ENCODE measurements at places on chromosomes 5 and 9.

DNA sequence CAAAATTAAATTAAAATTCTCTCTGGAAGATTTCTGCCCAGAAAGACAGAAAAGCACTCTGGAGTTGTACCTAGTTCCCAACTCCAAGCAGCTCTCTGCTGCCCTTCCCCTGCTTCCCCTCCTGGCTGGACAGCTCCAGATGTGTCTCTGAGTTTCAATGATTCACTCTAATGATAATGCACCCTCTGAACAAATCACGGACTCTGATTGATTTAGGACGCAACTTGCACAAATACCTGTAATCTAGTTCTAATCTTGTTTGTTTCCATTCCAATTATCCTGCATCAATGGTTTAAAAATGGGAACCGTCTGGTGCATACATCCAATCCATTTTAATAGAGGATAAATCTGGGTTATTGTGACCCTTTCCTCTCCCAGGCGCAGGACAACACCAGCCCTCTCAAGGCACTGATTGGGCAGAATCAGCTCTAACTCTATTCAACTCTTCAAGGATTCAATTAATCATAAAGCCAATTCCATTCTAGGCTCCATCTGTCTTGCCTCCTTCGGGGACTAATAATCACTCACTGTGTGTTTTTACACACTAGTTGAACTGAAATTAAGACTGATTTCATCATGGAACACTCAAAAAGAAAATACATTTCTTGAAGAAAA lies 111.2 kb upstream of the LRRTM2 start:
- no peak for DNase-seq

DNA sequence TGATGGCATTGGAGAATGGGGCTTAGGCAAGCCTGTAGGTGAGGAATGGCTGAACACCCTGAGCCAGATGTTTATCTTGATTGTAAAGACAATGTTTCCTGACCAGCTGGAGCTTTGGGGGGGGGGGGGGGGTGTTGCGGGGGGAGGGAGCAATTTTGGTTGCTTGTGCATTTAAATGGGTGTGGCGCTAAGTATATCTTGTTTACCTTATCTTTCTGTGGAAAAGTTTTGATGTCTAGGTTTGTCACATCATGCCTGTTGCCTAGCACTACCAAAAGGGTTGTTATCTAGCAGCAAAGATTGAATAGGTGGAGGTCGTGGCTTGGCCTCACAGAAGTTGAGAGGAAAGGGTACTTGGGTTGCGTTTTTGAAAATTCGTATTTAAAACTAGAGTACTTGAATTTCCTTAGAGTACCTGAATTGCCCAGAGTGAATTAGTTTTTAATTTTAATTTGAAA lies 1.3 kb downstream of the SMAD5 start:
- DNase-seq, result no peak

DNA sequence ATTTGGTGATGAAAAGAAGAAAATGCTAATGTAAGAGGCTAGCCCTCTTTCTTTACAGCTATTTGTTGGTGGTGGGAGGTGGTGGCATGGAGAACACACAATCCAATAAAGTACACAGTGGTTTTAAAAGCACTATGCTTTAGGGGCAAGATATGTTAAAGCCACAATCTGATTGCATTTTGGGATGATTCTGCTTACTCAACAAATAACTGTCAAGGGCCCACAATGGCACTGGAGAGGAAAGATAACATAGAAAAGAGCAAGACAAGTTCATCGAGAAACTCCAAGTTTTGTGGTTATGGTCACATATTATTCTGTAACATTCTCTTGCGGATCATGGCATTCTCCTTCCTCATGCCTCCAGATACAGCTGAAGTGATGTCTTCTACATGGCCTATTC lies 38.8 kb downstream of the OTP start:
- no peak for DNase-seq

DNA sequence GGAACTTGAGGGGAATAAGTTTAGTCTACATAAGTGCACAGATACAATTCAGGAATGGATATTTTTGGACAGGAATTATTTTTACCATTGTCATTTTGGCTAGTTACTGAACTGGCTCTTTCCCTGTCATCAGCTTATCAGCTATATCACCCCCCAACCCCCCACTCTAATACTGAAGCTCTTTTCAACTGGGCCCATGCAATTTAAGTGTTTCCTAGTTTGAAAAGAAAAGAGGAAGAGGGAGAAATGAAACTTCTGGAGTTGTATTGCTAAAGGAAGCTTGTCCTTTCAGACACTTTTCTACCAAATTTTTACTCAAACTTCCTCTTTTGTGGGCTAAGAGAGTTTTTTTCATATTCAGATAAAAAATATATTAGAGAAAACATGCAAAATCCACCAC lies 18.5 kb upstream of the TIMD4 start:
- DNase-seq, result no peak

DNA sequence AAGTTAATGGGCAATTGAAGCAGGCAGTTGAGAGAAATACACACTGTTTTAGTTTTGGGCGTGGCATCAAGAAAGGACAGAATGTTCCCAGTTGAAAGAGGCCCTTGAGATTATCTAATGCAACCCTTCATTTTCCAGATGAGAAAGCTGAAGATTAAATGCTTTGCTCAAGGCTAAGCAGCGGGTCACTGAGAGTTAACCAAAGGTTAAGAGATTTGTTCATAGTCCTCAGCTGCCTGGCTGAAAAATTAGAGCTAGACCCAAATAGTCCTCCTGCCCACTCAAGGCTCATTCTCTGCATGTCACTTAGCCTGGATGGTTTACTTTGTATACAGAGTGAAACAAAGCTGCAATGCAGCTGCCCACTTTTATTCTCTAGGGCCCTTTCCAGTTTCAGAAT lies 46.7 kb upstream of the MAMDC2 start:
- DNase-seq, result no peak

- no peak for DNase-seq
These were observed 222.4 kb upstream of the PANK3 start for GRCh38 chr5:168801567-168801966.

DNA sequence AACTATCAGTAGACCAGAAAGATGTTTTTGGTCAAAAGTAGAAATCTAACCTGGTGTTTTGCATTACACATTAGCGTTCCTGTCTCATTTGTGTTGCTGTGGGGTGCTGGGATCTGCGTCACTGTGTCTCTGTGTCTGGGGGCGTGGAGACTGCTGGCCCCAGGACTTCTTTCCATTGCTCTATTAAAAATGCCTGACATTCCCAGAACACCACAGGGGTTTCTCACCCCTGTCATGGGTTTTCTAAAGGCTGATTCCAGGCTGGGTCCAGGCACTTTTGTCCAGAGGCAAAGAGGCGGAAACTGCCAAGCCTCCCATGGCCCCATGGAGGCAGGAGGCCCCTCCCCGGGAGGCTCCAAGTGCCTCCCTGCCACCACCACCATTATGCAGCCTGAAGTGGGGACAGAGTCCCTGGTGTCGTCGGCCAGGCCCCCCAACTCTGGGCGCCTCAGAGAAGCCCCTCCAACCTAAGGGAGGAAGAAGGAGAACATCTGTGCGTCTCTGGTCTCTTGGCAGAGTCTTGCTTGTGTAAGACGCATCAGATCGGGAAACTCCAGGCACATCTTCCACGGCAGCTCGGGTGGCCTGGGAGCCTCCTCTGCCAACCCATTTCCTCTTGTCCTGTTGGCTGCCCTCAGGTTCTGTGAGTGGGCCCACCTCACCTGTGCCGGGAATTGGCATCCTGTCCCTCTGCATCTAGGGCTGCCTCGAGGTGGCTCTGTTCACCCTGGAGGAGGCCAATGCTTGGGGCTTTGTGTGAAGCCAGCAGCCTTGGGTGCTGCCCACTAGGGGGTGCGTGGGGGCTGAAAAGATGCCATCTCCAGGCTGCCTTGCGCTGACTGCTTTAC lies 13.8 kb upstream of the PLEKHG4B start:
- DNase-seq, result peak; percentile 43

DNA sequence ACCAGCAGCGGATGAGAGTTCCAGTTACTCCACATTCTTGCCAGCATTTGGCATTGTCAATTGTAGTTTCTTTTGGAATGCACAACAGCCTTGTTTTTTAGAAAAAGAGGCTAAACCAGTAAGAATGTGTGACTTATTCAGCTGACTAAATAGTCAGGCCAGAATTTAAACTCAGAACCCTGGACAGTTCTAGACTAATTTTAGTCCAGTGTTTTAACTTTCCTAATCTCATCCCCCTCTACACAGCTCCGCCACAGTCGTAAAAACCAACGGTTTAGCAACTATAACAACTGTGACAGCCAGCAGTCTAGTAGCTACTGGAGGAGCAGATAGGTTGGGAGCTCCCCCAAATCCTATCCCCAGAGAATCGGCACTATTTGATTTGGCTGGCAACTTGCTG lies 103.7 kb downstream of the FOXD1 start:
- DNase-seq, result no peak

DNA sequence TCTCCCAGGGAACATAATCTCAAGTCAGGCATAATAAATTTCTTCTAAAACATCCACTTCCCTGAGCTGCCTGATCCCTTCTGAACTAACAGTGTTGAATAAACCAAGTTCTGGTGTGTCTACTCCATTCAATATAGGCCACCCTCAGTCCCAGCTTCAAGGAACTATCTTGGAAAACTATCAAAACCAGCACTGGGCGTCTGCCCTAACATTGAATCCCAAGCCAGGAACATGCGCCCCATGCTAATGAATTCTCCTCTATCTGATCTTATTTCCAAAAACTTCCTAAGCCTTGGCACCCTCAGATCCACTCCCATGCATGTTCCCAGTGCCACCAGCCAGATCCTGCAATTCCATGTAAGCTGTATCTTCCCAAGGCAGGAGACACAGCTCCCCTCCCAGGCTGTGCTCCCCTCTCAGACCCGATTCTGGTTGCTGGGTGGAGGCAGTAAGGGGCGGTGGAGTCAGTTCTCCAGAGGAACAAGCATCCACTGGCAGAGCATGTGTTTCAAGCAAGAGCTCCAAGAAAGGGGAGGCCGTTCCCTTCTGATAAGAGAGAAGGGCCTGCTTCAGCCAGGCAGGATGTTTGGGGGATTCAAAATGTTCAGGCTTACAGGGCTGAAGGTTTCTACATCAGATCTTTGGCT lies 13.1 kb upstream of the FOXI1 start:
- no peak for DNase-seq

Data from thymus (tissue), 14 donors.